ENCODE measurements at places on chromosomes 2 and 18. TPM values are rescaled to one million over a fixed set of nuclear protein-coding genes. Genes with fewer than 3 reads are reported as not detected.

The KIAA2012 gene
- total RNA-seq: not detected

The KCTD1 gene
- 26.9 TPM for total RNA-seq

The MEP1B gene
- total RNA-seq: not detected

The GCC2 gene
- 79.8 TPM for total RNA-seq

The TMX3 gene
- 108 TPM for total RNA-seq

The STARD6 gene
- total RNA-seq: not detected

The CHRND gene
- total RNA-seq: 3.9 TPM

The FBLN7 gene
- 17.3 TPM for total RNA-seq

The CBLN2 gene
- 20.8 TPM for total RNA-seq

The GAL3ST2 gene
- 0.71 TPM for total RNA-seq

The RNF152 gene
- 49.1 TPM for total RNA-seq

The TCF7L1 gene
- total RNA-seq: 7.4 TPM

The BOLL gene
- 0.27 TPM for total RNA-seq

The DPY30 gene
- 66.6 TPM for total RNA-seq

The MDH1B gene
- 3.5 TPM for total RNA-seq

The SLC16A14 gene
- 17.5 TPM for total RNA-seq

The STAT1 gene
- total RNA-seq: 61.7 TPM

The DSC2 gene
- total RNA-seq: 20.9 TPM

The ZNF892 gene
- 27.9 TPM for total RNA-seq

The CYB5A gene
- 28.4 TPM for total RNA-seq

The AMER3 gene
- 11.8 TPM for total RNA-seq

The VWA3B gene
- total RNA-seq: not detected

The HOXD11 gene
- total RNA-seq: not detected
